ENCODE measurements at places on chromosomes 5 and 9. TPM values are rescaled to one million over a fixed set of nuclear protein-coding genes. Genes with fewer than 3 reads are reported as not detected.

OR1Q1 gene
- not detected for polyA plus RNA-seq

GABRA1 gene
- polyA plus RNA-seq = 1,123 TPM

FAM221B gene
- polyA plus RNA-seq = not detected

HAND1 gene
- polyA plus RNA-seq = not detected

PITX1 gene
- not detected for polyA plus RNA-seq

SPATA31D4 gene
- not detected for polyA plus RNA-seq

ZNF618 gene
- 1.2 TPM for polyA plus RNA-seq

PRUNE2 gene
- polyA plus RNA-seq = 18.6 TPM

ANKRD55 gene
- polyA plus RNA-seq = 1.8 TPM

HK3 gene
- polyA plus RNA-seq = 1.5 TPM

SLC1A1 gene
- 10.8 TPM for polyA plus RNA-seq

OSMR gene
- polyA plus RNA-seq = 3.1 TPM

GPR150 gene
- polyA plus RNA-seq = not detected

CKMT2 gene
- not detected for polyA plus RNA-seq

TRPM3 gene
- 7.1 TPM for polyA plus RNA-seq

PCDHGC4 gene
- polyA plus RNA-seq = 0.22 TPM

ARSI gene
- not detected for polyA plus RNA-seq

LEAP2 gene
- polyA plus RNA-seq = 0.54 TPM

SREK1 gene
- polyA plus RNA-seq = 37.2 TPM

VCAN gene
- 21.5 TPM for polyA plus RNA-seq

BRIX1 gene
- 54.0 TPM for polyA plus RNA-seq

DMRT2 gene
- polyA plus RNA-seq = not detected

SURF2 gene
- 15.7 TPM for polyA plus RNA-seq

MYMK gene
- polyA plus RNA-seq = not detected

OBP2B gene
- not detected for polyA plus RNA-seq

SLC1A3 gene
- 345 TPM for polyA plus RNA-seq

FCN1 gene
- not detected for polyA plus RNA-seq

NUP214 gene
- 24.0 TPM for polyA plus RNA-seq

SCGB3A2 gene
- polyA plus RNA-seq = not detected

SPAG8 gene
- 6.8 TPM for polyA plus RNA-seq

SLC6A19 gene
- polyA plus RNA-seq = not detected

CXCL14 gene
- 0.39 TPM for polyA plus RNA-seq

GRM6 gene
- 0.05 TPM for polyA plus RNA-seq

MTX3 gene
- polyA plus RNA-seq = 24.2 TPM

DOCK2 gene
- polyA plus RNA-seq = not detected

IL3 gene
- not detected for polyA plus RNA-seq

BRINP1 gene
- polyA plus RNA-seq = 38.1 TPM

ADGRD2 gene
- polyA plus RNA-seq = not detected

C5orf63 gene
- 28.9 TPM for polyA plus RNA-seq

NR5A1 gene
- not detected for polyA plus RNA-seq

All from Purkinje cell (primary cell).